ENCODE measurements at places on chromosomes 7 and 10.

- no peak for DNase-seq
These were observed 211.3 kb downstream of the BICC1 start for GRCh38 chr10:58723966-58724365.

- DNase-seq: no peak
These were observed 257.6 kb upstream of the IGFBP3 start for GRCh38 chr7:46178661-46179060.

- no peak for DNase-seq
These were observed 252.6 kb upstream of the IGFBP3 start for GRCh38 chr7:46173476-46174195.

DNA sequence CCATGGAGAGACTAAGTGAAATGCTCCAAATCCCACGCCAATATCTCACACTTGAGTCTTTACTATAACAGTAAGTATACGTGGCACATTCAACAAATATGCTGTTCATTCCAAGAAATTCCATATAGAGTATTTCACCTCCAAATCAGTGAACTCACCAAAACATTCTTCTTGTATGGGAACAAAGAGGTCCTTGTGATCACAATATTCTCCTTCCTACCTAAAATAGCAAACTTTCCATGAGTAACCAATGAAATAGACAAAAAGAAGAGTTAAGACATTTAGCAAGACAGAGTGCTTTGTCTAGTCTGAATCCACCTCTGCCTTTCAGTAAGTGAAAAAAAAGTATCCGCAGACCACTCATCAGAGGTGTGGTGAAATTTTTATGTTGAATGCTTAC, 77.3 kb upstream of the NXPH1 start:
- DNase-seq: no peak

GRCh38 chr7:139850906-139851305, 21.8 kb downstream of the TBXAS1 start:
- no peak for DNase-seq

DNA sequence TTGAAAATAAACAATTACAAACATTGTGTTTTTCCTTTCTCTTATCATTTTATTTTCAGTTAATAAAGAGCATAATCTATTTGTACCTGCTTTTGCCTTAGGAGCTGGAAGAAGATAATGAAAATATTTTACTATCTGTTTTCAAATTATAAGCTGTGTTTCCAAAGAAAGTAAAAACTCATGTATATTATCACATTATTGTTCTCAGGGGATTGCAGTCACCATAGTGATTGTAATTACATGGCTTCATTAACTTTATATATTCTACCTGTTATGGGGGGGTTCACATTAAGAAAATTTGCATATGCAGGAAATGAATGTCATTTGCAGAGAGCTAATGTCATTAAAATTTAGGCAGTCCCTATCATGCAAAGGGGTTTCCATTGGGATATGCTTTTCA, 542.3 kb downstream of the NXPH1 start:
- peak; percentile 41 for DNase-seq

GRCh38 chr7:151570366-151570915, 50.7 kb upstream of the RHEB start:
- DNase-seq: no peak

Measured in NCI-H526 treated with DMSO at 0.1 percent for 48 hours (cell line).